HepG2 (cell line): ENCODE measurements at places on chromosomes 13 and 19. TPM values are rescaled to one million over a fixed set of nuclear protein-coding genes. Genes with fewer than 3 reads are reported as not detected.

The PROZ gene
- 22.5 and 26.1 TPM in 2 replicates for polyA plus RNA-seq

GRCh38 chr13:105991622-105992277, 543.7 kb downstream of the EFNB2 start:
- no peak for DNase-seq

GRCh38 chr13:31986676-31987470, 44.7 kb upstream of the FRY start:
- DNase-seq, result no peak

The WDR88 gene
- 0.09 TPM in 1 of 2 replicates, not detected in the other for polyA plus RNA-seq

The IRGC gene
- polyA plus RNA-seq, result not detected in 2 replicates

DNA sequence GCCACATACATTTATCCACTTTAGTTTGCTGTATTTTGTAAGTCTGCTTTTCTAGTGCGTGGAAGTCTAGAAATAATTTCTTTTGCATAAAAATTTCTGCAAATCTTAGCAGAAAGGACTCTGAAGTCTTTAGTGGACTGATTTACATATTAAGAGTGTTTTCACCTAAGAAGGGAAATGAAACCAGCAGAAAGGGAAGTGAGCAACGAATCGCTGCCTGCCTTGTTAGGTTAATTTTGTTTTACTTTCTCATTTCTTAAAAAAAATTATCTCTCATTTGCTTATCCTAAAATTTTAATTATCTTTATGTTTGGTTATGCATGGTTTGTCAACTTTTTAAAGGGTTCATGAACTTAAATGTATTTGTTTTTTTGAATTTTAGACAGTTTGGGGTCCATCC, 767 bp upstream of the GPR18 start:
- DNase-seq, result no peak

The SOX1 gene
- polyA plus RNA-seq, result not detected in 2 replicates

- DNase-seq, result no peak
Observed at GRCh38 chr13:97945342-97945741, 8.1 kb upstream of the IPO5 start.

GRCh38 chr13:41034881-41035280, 15.8 kb upstream of the ELF1 start:
- DNase-seq, result no peak

- no peak for DNase-seq
Observed at GRCh38 chr19:1153891-1154730, 20.0 kb downstream of the SBNO2 start.

DNA sequence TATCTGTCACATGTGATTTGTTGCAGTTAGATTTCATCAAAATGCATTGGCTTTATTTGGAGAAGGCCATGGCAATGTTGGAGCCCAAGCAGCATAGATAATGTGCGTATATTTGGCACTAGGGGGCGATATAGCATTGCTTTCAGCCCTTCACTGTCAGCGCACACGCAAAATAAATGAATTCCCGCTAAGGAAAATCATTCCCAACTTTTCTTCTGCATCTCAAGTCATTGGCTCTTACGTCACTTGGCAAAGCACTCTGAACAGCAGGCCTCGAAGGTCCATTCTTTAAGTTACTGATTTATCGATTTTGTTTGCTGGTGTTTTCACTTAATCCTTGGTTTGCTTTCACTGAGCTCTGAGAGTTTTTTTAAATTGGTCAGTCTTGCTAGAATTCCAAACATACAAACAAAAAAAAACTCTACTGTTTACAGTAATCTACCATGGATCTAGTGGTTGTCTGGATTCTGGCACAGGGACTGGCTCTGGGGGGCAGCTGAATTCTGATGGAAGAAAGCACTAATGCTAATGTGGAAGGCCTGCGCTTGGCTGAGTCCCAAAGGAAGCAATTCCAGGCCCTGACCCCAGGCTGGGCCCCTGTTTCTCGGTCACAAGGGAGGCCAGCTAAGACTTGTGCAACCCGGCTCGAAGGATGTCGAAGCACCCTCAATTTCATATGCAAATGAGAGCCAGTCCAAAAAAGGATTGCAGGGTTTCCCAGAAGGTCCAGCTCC, 97.7 kb upstream of the IPO5 start:
- peak; percentile 55 for DNase-seq

DNA sequence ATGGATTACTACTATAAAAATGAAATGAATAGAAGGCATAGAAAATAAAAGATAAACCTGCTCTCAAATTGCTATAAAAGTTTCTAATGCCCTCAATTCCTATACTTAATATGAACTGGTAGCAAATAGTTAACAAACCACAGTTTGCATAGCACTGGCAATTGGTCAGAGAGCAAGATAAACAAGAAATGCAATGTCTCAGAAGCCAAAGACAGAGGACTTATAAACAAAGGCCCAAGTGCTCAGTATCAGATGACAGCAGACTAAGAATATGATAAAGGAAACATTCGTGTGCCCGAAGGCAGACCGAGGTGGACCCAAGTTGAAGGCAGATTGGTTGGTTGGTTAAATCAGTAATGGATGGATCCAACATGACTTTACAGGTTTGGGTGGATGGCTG, 50.6 kb downstream of the IPO5 start:
- DNase-seq, result no peak

The RAB3A gene
- 0.95 and 0.98 TPM in 2 replicates for polyA plus RNA-seq

- DNase-seq, result peak; percentile 5
Observed at GRCh38 chr13:50401049-50401505, 385.8 kb downstream of the KCNRG start.

GRCh38 chr19:33697766-33698165, 76.0 kb downstream of the CHST8 start:
- no peak for DNase-seq

DNA sequence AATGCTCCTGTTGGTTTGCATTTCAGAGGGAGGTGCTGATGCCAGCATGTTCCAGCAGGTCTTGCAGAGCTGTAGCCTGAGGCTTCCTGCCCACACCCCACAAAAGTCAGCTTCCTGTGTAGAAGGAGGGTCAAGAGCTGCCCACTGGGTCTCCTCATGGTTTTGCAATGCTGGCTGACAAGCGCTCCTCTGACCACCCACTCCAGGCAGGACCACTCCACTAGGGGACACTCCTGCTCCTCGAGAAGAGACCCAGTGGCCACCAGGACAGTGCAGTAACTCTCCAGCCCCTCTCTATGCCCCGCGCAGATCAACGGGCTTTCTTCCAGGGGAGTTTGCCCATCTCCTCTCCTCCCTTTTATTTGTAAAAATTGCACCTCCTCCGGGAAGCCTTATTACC, 72.9 kb upstream of the UQCRFS1 start:
- DNase-seq, result no peak

- no peak for DNase-seq
Observed at GRCh38 chr13:80214521-80214991, 126.4 kb downstream of the SPRY2 start.

DNA sequence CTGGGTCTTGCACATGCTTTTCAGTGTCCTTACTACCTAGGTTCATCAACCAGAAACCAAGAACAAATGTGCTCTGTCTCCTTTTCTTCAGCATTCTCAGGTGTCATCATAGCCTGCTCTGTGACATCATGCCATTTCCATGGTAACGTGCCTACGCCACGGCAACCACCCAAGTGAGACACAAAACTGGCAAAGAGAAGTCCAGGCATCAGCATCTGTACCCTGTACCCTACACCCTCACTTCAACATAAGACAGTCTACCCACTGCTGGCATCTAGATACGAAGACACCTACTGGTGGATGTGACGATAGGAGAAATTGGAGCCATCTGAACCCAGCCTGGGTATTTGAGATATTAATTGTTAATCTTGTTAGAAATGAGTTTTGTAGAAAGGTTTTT, 13.3 kb downstream of the ZC3H4 start:
- DNase-seq, result no peak
